ENCODE measurements at places on chromosomes 1 and 21.

DNA sequence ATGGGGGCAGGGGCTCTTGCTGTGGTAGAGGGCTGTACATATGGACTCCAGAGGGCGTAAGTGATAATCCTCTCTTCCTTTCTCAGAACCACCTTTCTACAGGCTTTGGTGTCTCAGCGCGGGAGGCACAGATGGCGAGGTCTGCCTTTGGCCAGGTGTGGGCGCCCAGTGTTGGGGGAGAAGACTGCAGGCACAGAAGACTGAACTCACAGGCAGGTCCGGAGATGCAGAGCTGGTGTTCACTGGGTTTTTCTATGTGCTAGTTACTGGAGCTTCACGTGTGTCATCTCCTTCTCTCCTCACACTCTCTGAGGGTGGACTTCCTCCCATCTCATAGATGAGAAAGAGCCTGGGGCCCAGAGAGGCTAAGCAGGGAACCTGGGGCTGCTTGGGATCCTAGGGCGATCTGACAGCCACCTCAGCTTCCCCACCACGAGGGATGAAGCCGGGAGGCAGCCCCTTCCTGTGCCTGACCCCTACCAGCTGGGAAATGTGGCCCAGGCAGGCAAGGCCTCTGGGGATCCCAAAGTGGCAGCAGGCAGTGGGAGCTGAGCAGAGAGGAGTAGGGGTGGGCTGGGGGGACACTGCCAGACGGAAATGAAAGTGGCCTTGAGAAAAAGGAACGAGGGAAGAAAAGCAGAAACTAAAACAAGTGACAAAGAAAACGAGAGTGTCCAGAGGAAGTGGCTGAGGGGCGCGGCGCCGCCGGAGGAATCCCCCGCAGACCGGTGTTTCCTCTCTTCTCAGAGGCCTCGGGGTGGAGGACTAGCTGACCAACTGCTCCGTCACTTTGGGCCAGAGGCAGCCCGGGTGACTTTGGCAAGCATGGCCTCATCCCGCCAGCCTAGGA is 191.6 kb downstream of the HIVEP3 start:
- no peak for DNase-seq

- no peak for DNase-seq
Observed at GRCh38 chr1:156750711-156751450, 594 bp downstream of the HDGF start.

DNA sequence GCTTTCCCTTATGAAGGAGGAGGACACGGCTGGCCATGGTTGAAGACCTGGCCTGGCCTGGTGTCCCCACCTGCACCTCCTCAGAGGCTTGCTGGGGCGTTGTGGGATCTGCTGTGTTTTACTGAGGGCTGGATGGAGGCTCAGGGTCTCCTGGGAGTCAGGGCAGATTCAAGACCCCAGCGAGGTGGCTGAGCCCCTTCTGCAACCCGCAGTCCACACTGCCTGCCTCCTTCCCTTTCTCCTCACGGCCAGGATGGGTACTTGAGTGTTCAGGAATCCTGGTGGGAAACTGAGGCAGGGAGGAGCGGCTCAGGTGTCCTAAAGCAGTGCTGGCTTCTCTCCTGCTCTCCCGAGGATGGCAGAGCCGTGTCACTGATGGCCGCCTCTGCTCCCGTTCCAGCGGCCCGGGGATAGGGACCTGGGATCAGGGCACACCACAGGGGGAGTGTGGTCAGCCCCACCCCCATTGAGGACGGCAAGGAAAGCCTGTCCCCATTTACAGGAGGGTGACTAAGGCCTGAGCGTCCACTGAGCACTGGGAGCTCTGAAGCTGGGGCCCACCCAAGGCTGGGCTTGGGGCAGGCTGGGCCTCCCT is 47.5 kb downstream of the TRPM2 start:
- no peak for DNase-seq

DNA sequence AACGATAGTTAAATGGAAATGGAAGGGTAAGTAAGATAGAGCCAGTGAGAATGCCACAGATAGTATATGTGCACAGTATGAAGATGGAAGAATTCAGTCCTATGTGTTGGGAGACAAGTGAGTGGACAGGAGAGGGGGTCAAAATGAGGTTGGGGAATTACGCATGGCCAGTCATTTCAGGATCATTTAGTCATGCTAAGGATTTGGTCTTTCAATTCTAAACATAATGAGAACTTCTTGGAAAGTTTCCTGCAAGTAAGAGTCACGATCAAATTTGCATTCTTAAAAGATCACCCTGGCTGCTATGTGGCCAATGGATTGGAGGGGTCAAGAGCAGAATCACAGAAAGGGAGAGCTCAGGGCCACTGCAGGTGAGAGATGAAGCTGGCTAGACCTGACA is 64.0 kb upstream of the KCNK2 start:
- no peak for DNase-seq

DNA sequence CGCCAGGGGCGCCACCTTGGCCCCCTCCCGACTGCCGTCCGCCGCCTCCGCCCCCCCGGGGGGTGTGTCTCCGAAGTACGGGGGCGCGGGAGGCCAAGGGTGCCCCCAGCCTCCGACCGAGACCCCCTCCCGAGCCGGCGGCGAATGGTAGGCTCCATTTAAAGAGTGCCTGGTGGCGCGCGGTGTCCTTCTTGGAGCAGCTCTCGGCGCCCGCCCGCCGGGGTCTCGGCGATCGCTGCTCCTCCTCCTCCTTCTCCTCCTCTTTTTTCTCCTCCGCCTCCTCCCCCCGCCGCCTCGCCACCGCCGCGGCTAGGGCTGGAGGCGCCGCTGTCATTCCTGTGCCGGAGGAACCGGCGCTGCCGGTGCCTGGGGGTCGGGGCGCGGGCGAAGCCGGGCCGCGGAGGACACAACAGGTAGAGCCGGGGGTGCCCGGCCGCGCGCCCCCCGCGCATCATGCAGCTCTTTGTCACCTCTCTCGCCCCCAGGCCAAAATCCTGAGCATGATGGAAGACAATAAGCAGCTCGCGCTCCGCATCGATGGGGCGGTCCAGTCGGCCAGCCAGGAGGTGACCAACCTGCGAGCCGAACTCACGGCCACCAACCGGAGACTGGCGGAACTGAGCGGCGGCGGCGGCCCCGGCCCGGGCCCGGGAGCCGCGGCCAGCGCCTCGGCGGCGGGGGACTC is at the start of gene KAZN:
Gene KAZN, plus strand, starts transcription at position 188 of the 685 bp plus-strand sequence.
- no peak for DNase-seq

Data from left renal pelvis (tissue), 4 donors.